ENCODE measurements at places on chromosomes 11 and 22. TPM values are rescaled to one million over a fixed set of nuclear protein-coding genes. Genes with fewer than 3 reads are reported as not detected.

Gene KCNK7
- 0.31 TPM for total RNA-seq

Gene IRAG1
- total RNA-seq: not detected

Gene LYVE1
- total RNA-seq: not detected

Gene IFITM1
- total RNA-seq: 195 TPM

Gene C11orf91
- not detected for total RNA-seq
